ENCODE measurements at places on chromosomes 12 and 14.

- DNase-seq, result peak; percentile 59
Measured at GRCh38 chr12:52044292-52044983, 6.8 kb upstream of the NR4A1 start.

- peak; percentile 1 for DNase-seq
Measured at GRCh38 chr14:98633380-98633779, 638.6 kb downstream of the BCL11B start.

DNA sequence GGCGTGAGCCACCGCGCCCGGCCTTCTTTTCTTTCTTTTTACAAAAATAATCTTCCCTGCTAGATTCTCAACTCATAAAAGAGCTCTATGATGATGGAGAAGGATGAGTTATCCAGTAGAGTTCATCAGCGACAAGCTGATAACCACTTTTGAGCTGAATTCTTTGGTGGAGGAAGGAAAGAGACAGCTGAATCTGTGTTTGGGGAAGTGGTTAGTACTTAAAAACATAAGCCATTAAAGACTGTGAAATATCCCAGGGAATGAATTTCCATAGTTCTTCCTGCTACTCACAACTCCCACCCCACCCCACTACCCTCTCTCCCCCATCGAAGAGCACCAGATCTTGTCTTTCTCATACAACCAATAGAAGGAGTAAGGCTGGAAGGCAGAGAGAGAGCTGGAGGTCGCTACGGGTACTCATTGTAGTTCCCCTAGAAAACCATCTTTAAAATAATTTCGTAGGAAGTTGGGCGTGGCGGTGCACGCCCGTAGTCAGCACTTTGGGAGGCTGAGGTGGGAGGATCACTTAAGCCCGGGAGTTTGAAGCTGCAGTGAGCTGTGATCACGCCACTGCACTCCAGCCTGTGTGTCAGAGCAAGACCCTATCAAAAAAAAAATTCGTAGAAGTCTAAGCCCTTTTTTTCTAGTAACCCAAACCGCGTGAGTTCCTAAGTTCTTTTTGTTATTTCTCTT is 647 bp upstream of the ESPL1 start:
- DNase-seq, result no peak

GRCh38 chr14:63928744-63929174 is 76.0 kb downstream of the SYNE2 start:
- DNase-seq, result no peak

GRCh38 chr12:93886533-93887511 is 209.6 kb downstream of the CRADD start:
- DNase-seq, result peak; percentile 81
